Urinary bladder (tissue), 4 donors: ENCODE measurements at places on chromosomes 16 and 17. TPM values are rescaled to one million over a fixed set of nuclear protein-coding genes. Genes with fewer than 3 reads are reported as not detected.

GRCh38 chr17:2107506-2107905 lies 52.6 kb downstream of the HIC1 start:
- DNase-seq: no peak

- no peak for DNase-seq
Measured at GRCh38 chr17:80941743-80942422, 49.8 kb upstream of the CHMP6 start.

- no peak for DNase-seq
Measured at GRCh38 chr17:67041531-67041930, 2.8 kb upstream of the CACNG1 start.

DNA sequence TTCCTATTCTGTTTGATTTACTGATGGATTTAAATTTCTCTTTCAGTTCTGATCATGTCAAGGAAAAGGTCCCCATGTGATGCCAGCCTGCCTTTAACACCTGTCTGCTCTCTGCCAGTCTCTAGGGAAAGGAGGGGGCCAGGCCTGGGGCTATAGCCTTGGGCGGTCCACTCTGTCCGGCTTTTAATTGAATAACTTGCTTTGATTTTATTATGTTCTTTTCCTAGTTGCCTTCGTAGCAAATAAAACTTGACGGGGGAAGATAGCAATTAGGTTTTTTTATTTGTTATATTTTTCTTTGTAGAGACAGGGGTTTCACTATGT lies 47.6 kb downstream of the ABAT start:
- no peak for DNase-seq

DNA sequence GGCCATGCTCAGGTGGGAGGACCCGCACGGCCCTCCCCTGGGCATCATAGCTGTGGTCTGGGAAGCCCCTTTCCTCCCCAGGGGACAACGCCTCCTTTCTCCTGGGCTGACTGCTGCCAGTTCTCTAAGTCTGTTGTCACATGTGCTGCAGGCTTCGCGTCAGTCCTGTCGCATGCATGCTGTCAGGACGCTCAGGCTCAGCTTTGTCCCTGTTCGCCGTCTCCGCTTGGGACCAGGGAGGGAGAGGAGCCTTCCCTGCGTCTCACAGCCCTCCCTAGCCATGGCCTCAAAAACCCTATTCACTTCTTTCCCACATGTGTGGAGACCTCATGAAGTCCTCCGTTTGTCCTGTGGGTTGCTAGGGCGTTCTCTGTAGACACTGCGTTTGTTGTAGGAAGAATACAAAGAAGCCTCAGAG lies 21.4 kb downstream of the LDHD start:
- no peak for DNase-seq

DNA sequence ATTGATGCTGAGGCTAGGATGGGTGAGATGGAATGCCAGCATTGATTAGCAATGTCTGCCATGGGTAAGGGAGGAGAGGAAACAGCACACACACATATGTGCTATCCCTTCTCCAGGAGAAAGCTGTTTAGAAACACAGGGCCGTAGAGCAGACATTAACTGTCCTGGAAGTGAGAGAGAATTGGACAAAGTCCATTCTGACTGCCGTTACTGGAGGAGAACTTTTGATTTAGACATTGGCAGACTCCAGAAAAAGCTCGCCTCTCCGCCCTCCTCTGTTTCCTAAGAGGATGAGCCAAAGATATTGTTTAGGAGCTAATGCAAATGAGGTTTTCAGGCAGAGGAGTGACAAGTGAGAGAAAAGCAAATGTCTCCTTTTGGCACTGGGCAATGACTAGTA lies 237.0 kb downstream of the HAPSTR1 start:
- DNase-seq: no peak

DNA sequence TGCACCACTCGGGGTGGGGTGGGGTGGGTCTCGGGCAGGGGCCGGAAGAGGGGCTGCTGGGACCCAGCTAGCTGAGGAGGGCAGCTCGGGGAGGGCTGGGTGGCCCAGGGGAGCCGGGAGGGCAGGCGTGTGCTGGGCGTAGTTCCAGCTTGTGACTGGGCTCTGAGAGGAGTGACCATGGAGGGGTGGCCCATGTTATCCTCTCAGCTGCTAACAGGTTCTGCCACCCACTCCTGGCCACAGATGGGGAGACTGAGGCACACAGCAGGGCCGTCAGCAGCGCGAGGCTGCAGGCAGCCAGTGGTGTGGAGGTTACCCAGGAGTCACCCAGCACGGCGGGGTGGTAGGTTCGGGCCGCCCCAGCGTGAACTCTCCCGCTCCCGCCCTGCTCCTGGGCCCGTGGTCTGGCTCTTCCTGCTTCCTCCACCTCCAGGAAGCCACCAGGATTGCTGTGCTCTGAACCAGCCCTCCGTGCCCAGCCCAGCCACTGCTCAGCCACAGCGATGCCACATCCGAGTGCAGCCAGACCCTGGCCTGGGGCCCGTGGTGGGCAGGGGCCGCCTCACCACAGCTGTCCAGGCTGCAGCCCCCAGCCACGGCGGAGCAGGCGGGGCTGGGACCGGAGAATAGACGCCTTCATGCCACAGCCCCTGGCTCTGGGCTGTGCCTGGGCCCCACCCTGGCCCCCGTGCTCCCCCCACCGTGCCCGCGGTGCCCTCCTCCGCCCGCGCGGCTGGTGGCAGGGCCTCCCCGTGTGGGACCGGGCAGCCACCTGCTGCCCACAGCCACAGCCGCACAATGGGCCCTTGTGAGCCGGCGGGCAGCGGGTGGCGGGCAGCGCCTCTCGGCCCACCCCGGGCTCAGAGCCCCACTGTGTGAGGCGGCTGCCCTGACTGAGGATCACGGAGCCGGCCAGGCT lies 26.3 kb upstream of the SSTR5 start:
- DNase-seq: no peak

The IFT20 gene
- 57.4 TPM for total RNA-seq
